ENCODE measurements at places on chromosomes 6 and 20.

DNA sequence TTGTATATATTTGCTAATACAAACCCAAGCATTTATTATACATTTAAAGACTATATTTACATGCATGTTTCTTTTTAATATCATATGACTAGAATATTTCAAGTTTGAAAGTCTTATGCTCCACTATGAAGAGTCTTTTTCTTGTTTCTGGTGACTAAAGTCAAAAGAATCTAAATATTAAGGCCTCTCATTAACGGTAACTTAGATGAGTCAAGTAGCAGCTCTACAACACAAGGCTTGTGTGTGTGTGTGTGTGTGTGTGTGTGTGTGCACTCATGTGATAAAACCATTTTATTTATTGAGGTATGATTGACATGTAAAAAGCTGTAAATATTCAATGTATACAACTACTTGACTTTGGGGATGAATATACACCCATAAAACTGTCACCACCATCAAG is 275.6 kb downstream of the TFAP2B start:
- DNase-seq: no peak

- no peak for DNase-seq
Observed at GRCh38 chr20:58433759-58434158, 44.7 kb downstream of the VAPB start.

- DNase-seq: no peak
Observed at GRCh38 chr6:116666869-116667268, 1.7 kb downstream of the ZUP1 start.

- DNase-seq: no peak
Observed at GRCh38 chr6:170459451-170459850, 93.7 kb downstream of the PSMB1 start.

- no peak for DNase-seq
Observed at GRCh38 chr20:1712634-1713624, 55.4 kb upstream of the SIRPG start.

DNA sequence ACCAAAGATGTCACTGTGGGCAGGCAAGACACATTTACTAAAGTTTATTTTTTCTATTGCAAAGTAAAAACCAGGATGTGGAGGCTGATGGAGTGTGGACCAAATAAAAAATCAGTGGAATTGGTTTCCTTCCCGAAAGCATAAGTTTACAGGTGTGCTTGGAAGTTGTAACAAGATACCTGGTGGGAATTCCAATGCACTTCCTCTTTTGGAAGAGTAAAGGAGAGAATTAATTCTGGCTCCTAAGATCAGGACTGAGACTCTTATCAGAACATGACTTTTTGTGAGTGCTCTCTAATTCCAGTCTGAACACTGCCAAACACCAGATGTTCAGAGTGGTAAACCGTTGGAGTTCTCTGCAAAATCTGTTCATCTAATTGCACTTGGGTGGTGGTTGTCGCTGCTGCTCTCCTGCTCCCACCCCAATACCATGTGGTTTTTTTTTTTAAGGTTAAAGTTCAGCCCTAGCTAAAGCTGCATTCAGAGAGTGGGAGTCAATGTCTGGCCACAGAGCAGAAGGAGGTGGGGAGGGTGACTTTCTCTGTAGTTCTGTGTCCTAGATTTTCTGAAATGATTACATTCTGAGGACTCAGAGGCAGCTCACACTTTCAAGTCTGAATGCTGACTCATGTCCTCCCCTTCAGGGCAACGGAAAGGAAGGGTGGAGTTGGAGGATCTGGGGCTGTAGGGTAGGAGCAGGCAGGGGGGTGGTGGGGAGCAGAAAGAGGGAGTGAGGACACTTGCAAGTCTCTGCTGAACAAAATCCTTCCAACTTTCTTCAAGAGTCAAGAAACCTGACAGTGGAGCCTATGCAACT is 275.8 kb upstream of the PRDM1 start:
- peak; percentile 47 for DNase-seq

DNA sequence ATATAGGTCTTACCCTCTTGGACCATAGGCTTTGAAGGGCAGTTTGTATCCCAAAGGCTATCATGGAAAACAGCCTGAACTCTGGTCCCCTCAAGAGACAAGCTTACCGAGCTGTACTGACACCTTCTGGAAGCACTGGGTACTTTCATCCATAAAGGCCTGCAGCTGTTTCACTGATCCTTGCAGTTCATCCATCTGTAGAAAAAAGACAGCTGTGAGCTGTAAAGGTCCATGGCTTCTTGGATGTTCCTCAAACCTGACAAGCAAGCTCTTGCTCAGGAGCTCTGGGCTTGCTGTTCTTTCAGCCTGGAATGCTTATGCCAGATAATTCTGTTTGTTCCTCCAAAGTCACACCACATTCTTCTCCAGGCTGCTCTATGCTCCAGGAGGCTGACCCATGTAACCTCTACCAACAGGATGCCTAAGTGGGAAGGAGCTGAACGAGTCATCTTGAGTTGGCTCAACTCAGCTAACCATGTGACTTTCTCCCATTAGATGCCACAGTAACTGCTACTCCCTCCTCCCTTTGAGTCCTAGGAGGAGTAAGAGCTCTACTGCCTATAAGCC is 8.8 kb upstream of the NDRG3 start:
- DNase-seq: peak; percentile 56
